Muscle of back (tissue), 13 donors: ENCODE measurements at places on chromosomes 3 and 15. TPM values are rescaled to one million over a fixed set of nuclear protein-coding genes. Genes with fewer than 3 reads are reported as not detected.

- DNase-seq = no peak
Observed at GRCh38 chr15:70281811-70282307, 184.1 kb upstream of the TLE3 start.

DNA sequence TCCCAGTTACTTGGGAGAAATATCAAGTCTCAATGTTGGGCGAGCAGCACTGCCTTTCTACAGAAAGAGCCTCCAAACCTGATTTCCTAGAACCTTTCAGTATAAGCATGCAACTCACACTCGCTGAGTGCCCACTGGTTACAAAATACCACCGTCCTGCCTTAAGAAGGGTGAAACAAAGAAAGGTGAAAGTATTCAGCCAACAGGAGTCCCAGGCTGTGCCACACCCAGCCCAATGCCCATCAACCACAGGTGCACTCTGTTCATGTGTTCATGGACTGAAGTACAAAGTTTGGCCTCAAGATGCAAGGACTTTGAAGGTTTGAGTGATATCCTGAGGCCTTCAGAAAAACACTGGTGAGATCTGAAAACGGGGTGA lies 34.0 kb downstream of the IL17RD start:
- DNase-seq = no peak

- DNase-seq = no peak
Observed at GRCh38 chr15:56124391-56124790, 119.3 kb downstream of the RFX7 start.

DNA sequence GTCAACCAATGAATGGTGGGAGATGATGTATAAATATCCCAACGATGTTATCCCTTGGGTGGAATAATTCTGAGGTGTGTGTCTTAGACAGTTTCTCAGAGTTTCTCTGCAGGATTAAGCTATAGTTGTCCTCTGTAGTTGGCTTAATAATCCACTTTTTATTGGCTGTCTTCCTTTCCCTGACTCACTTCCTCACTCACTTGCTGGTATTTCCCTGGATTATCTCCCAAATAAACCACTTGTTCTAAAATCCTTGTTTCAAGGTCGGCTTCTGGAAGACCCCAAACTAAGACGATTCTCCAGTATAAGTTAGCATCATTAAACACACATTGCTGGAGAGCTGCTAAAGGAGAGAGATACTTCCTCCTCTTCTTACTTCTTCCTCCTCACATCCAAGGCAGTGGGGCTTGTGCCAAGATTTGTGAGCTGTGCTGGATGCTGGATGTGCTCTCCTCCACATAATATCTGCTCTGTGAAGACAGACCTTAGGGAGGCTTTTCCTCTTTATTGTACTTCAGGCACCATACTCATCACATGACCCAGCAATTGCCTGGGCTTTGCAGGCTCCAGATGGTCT lies 22.5 kb upstream of the ROPN1 start:
- DNase-seq = peak; percentile 47

DNA sequence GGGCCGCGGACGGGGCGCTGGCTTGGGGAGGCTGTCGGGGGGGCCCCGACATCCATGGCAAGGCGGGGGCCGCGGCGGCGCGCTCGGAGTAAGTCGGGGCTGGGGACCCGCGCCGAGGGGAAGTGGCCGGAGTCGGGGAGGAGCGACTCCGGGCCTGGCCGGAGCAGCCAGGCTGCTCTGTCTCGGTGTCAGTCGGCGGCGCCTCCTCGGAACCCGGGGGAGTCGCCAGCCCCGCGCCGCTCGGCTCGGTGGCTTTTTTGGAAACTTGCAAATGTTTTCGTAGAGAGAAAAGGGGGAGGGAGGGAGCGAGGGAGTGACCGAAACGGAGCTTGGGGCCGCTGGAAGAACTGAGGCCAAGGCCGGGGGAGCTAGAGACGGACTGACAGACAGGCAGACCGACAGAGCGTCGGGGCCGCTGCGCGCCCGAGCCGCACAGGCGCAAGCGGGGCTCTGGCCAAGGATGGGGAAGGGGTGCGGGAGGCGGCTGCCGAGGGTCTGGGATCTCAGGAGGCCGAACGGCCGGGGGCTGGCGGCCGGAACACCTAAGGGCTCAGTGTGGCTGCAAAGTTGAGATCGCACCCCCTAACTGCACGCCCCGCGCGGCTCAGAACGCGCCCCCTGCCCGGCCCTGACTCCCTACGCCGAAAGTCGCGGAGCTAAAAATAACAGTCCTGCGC lies 5.0 kb downstream of the PTH1R start:
- peak; percentile 93 for DNase-seq

- DNase-seq = no peak
Observed at GRCh38 chr3:115706311-115706829, 83.1 kb downstream of the GAP43 start.

The PLCB2 gene
- polyA plus RNA-seq = 6.8 TPM
